Prostate gland (tissue), 2 donors: ENCODE measurements at places on chromosomes 6 and 20. TPM values are rescaled to one million over a fixed set of nuclear protein-coding genes. Genes with fewer than 3 reads are reported as not detected.

DNA sequence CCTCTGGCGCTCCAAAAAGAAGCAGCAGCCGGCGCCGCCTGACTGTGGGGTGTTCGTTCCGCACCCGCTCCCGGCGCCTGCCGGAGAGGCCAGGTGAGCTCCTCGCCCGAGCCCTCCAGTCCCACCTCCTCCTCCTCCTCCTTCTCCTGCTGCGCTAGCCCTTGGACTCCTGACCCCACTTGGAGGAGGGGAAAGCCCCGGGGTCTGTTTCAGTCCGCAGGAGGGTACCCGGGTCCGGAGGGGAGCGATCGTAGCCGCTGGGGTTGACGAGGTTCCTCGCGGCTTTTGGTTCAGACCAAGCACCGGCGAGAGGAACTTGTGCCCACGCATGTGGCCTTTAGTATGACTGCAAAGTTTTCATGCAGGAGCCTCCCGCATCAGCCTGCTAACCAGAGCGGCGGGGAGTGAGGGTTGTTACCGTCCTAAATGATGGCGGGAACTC, 493 bp downstream of the CRYBG1 start:
- peak; percentile 21 for DNase-seq

DNA sequence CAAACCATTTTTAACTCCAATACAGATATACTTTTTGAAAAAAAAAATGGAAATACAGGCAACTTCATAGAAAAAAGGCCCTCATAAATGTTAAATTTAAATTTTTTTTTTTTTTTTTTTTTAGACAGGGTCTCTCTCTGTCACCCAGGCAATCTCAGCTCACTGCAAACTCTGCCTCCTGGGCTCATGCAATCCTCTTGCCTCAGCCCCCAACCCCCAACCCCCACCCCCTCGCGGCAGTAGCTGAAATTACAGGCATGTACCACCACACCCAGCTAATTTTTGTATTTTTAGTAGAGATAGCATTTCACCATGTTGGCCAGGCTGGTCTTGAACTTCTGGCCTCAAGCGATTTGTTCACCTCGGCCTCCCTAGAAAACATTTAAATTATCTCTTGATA, 12.8 kb upstream of the ULBP3 start:
- no peak for DNase-seq

- no peak for DNase-seq
Observed at GRCh38 chr20:54560357-54560756, 85.0 kb downstream of the DOK5 start.

- DNase-seq, result no peak
Observed at GRCh38 chr20:41469868-41470267, 103.2 kb upstream of the EMILIN3 start.

DNA sequence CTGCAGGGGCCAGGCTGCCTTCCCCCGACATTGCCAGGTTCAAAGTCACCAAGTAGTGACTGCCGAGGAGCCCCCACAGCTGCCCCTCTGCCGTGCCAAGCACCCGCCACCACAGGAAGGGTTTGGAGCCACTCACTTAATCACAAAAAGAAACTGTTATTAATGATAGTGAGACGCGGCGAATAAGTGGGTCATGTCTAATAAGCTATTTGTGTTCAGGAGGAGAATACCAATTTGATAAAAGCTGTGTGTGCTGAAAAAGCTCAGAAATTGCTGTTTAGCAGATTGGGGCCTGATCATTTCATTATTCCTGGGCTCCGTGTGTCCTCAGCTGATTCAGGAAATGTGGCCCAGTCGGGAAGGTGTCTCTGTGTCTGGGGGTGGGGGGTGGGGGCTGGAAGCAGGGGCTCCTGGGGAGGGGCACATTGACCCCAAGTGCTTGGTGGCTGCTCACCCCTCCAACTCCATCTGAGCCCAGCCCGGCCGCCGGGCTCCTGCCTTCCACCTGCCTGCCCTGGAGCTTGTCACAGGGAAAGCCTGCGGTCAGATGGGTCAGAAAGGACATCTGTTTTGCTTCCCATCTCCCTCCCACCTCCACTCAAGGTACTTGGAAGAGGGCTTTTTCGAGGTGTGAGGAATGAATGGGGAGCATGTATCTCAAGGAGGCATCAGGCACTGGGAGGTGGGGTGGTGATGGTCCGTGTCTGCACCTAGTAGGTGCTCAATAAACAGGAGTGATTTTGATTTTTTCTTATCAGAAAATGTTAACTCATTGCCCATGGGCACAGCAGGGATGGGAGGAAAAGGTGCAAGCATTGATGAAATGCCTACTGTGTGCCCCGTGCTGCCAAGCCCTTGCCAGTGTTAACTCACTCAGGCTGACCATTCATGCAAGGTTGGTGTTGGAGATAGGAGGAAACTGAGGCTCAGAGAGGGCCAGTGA, 3.0 kb downstream of the VSTM2L start:
- no peak for DNase-seq

- no peak for DNase-seq
Observed at GRCh38 chr6:95784869-95785268, 207.5 kb downstream of the MANEA start.

GRCh38 chr6:24898676-24899075, 37.1 kb downstream of the RIPOR2 start:
- DNase-seq, result no peak

- DNase-seq, result no peak
Observed at GRCh38 chr6:22412994-22413393, 116.2 kb upstream of the PRL start.

DNA sequence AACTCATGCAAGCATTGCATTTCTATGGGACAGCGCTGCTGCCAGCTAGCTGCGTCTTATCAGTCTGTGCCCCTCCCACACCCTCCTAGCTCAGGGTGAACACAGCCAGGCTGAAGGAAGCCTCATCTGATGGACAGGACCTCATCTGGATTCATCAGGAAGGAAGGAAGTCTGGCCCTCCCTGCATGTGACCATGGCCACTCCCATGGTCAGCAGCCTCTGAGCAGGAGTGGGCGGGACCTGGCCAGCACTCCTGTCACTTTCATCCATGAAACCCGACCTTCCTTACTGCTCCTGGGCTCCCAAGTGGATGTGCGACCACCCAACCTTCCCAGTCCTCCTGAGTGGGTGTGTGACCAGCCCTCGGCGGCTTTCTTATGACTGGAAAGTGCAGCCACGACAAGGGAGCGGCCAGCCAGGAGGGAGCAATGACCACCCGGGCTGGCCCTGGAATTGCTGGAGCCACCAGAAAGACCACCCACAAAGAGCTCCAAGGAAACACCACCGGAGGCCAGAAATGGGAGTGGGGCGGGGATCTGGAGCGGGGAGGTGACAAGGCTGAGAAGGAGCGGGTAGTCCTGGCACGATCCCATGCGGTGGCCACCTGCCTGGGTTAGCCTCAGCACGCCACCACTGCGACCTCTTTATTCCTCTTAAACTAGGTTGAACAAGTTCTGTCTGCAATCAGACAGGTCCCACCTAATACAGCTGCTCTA, 241.2 kb downstream of the TTLL2 start:
- no peak for DNase-seq

- no peak for DNase-seq
Observed at GRCh38 chr6:142850679-142851423, 94.1 kb downstream of the HIVEP2 start.

DNA sequence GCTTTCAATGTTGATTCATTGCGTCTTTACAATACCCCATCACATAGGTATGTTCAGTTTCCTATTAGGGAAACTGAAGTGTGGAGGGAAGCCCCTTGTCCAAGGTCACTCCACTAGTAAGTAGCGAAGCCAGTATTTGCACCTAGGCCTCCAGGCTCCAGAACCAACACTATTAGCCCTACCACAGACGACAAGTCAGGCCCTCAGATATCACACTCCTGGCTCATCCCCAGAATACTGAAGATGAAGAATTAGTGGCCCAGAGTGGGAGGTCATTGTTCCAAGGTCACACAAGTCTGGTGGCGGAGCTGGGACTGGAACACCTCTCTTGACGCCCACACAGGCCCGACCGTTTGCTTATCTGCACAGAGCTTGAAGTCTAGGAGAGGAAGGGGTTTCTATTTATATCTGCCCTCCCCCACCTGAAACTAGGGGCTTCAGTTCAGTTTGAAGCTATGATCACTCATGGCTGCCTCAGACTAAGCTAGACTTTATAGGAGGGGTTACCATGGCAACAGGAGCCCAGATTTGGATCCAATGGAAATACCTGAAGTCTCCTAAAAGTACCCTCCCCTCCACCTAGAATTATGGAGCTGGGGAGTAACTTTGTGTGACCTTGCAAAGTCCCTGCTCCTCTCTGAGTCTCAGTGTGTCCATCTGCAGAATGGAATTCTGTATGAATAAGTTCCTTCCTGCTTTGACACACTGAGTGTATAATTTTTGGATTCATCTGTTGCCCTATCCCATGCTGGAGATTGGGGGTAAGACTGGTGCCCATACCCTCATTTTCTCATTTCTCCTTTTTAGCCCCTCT, 2.2 kb downstream of the SNTA1 start:
- no peak for DNase-seq

GRCh38 chr20:53126185-53126584, 154.0 kb downstream of the TSHZ2 start:
- no peak for DNase-seq

GRCh38 chr6:72850469-72850868, 228.6 kb downstream of the KCNQ5 start:
- DNase-seq, result no peak

GRCh38 chr6:140427842-140428241, 1053.4 kb upstream of the CITED2 start:
- no peak for DNase-seq

- DNase-seq, result no peak
Observed at GRCh38 chr6:167695831-167696230, 130.9 kb upstream of the AFDN start.

DNA sequence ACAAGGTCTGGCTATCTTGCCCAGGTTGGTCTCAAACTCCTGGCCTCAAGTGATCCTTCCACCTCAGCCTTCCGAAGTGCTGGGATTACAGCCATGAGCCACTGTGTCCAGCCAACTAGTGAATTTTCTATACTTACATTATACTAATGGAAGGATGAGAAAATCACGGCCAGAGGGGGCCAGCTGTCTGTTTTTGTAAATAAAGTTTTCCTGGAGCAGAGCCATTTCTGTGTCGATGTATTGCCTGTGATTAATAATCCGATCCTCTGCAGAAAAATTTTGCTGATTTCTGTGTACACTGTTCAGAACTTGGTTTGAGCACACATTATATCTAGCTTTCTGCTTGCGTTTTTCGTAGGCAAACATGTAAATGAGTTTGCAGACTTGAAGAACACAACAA, 28.8 kb downstream of the PTPRT start:
- no peak for DNase-seq

GRCh38 chr6:1906609-1907008, 296.9 kb downstream of the FOXC1 start:
- DNase-seq, result no peak

- DNase-seq, result no peak
Observed at GRCh38 chr6:169106176-169106575, 147.5 kb downstream of the THBS2 start.

DNA sequence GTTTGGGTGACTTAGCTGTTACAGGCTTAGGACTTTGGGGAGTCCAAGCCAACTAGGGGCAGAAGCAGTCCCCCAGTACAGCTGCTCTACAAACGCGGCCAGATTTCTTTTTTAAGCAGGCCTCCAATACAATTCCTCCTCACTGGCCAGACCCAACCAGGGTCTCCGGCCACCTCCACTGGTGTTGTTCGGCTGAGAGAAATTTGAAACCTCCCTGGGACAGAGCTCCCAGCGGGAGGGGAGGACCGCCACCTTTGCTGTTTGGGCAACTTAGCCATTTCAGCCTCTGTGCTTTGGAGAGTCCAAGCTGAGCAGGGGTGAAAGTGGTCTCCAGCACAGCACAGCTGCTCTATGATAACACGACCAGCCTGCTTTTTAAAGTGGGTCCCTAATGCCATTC, 59.4 kb upstream of the KHDRBS2 start:
- no peak for DNase-seq

DNA sequence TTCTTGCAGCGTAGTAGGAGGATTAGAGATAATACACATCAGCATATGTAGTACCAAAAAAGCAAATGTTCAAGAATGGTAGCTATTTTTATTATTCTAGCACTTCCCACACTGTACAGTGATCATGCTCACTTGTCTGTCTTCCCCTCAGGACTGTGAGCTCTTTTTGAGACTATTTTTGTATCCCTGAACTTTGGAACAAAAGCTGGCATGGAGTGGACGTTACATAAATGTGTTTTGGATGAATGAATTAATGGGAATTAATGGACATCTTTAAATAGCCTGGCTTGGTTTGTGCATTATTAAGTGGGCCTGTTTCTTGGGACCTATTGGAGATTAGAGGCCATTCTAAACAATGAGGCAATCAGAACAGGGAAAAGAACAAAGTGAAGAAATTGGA, 243.7 kb downstream of the CD83 start:
- DNase-seq, result no peak

DNA sequence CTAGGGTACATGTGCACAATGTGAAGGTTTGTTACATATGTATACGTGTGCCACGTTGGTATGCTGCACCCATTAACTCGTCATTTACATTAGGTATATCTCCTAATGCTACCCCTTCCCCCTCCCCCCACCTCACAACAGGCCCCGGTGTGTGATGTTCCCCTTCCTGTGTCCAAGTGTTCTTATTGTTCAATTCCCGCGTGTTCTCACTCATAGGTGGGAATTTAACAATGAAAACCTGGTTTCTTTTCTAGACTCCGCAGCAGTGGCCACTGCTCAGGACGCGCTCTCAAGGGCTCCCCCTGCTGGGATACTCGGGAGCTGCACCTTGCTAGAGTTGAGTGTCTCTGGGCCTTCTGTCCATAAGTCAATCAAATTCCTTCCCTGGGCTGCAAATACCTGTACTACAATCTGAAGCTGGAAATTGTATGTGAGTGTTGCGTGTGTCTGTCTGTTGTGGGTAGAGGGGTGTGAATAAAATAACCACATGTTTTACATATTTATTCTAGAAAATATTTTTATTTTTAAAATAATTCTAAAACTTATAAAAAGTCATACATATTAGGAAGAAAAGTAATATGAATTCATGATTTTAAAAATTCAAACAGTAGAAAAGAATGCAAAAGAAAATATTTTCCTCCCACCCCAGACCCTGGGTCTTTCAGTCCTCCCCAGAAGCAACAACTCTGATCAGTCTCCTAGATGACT, 8.2 kb upstream of the CEP250 start:
- DNase-seq, result peak; percentile 76

DNA sequence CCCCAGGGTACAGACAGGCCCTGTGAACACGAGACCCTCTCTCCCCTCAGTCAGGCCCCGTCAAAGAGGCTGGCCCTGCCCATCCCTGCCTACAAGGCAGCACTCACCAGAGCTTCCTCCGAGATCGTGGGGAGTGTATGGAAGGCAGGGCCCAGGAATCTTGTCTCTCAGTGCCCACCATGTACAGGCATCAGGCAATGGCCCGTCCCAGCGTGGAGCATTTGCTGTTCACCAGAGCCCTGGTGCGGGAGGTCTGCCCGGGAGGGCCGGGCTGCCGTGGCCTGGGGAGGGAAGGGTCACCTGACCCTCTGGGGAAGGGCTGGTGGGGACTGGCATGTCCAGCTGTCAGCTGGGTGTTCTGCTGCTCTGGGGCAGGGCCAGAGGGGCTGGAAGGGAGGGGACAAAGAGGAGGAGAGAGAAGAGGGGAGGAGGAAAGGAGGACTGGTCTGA, at the start of gene IP6K3:
Gene IP6K3, minus strand, starts transcription at position 255 of the 450 bp plus-strand sequence. CDS start 11,429 bp downstream, outside the sequence.
- no peak for DNase-seq

- DNase-seq, result no peak
Observed at GRCh38 chr6:1792989-1793388, 183.3 kb downstream of the FOXC1 start.

Gene AARS2
- total RNA-seq, result 19.4 TPM

Gene C20orf141
- not detected for total RNA-seq

Gene ULBP3
- not detected for total RNA-seq

Gene KIF16B
- 24.4 TPM for total RNA-seq

Gene GSTA3
- 20.2 TPM for total RNA-seq

Gene C6orf141
- 37.8 TPM for total RNA-seq

Gene COL12A1
- total RNA-seq, result 8.6 TPM

Gene RIMS4
- total RNA-seq, result 1.0 TPM
